ENCODE measurements at places on chromosomes 13 and 19.
A peak's percentile ranks its signal among the peaks of the same experiment; 100 is the strongest.

GRCh38 chr19:58332697-58333096 is 5.9 kb downstream of the ZSCAN22 start:
- no peak for DNase-seq

DNA sequence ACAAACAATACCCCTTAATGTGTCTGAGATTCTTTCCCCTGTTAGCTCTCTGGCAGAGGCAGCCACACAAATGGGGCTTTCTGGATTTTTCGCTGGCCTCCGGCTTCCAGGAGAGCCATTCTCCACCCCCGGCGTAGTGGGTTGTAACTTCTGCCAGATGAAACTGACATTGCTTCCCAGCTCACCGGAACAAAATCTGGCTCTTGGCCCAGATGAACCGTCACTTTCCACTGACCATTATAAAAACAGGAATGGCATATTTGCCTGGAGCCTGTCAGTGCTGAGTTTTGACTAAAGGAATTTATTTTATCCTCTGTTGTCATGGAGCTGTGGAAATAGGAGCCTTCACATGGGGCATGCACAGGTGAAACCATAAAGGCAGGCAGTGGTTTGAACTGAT is 120.6 kb upstream of the GPR12 start:
- peak; percentile 5 for DNase-seq

DNA sequence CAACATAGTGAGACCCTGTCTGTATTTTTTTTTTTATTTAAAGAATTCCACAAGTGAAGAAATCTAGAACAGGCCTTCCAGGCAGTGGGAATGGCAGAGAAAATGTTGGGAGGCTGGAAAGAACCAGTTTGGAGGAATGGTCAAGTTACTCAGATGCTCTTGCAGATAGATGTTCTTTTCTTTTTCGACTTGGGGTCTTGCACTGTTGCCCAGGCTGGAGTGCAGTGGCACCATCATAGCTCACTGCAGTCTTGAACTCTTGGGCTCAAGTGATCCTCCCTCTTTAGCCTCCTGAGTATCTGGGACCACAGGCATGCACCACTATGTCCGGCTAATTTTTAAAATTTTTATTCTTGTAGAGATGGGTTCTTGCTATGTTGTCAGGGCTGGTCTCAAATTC is 662 bp downstream of the C5AR1 start:
- DNase-seq = no peak

- no peak for DNase-seq
These were observed 7.4 kb downstream of the PTOV1 start for GRCh38 chr19:49858088-49858985.

DNA sequence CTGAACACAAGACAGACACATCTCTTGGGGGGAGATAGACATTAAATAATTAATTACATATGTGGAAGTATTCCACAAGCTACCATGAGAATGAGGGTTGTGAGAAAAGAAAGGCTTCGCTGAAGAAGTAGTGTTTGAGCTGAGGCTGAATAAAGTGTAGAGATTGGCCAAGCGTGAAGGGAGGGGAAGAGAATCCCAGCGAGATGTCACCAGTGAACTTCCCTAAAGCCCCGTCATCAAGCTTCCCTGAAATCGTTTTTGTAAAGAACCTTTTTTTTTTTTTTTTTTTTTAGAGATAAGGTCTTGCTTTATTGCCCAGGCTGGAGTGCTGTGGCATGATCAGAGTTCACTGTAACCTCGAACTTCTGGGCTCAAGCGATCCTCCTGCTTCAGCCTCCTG is 235.2 kb downstream of the KCNRG start:
- no peak for DNase-seq

DNA sequence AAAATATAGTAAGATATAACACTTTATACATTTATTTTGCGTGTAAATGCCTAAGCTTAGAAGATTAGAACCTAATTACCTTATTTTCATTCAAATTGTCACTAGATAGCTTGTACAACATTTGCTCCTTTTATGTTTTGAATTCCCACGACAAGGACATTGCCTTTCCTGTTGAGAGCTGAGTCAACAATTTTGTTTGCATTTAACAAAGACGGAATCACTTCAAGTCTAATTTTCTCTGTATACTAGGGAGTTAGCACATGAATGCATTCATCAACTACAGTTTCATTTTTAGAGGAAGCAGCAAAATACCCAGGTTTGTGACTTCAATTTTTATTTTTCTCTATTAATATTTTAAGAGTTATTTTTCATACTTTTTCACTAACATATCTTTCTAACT is 48.7 kb upstream of the PCCA start:
- no peak for DNase-seq

GRCh38 chr13:93173654-93174053 is 53.0 kb upstream of the GPC6 start:
- no peak for DNase-seq

DNA sequence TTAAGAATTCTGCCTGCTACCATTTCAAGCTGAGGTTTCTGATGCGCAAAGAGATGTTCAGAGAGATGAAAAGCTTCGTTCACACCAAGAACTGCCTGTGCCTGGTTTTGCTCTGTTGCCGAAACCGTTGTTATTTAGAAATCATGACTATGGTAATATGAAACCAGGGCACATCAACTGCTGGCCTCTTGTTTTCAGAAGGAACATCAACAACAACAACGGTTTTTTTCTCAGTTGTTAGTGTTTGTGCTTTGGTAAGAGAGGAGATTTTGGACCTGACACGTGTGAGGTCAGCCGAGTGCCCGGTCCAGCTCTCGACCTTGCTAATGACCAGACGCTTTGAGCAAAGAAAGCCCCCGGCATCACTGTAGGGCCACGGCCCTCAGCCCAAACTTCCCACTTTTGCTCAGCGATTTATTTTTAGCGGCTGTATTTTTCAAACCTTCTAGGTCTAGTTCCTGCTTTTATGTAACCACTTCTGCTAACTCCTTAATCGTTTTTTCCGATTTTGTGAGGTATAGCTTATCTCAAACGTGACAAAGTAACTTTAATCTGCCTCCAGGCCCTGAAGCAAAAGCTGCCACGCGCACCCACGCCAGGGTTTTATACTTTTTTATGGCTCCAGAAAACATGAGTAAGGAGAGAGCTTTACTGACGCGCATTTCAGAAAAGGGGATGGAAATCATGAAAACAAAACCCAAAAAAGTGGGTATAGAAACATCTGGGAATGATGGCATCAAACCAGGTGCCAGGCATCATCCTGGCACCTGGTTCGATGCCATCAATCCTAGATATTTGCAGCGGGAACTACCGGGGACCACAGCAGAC is 42.0 kb downstream of the KLF2 start:
- DNase-seq = no peak

- no peak for DNase-seq
These were observed 16.4 kb downstream of the SIX5 start for GRCh38 chr19:45752639-45753038.

DNA sequence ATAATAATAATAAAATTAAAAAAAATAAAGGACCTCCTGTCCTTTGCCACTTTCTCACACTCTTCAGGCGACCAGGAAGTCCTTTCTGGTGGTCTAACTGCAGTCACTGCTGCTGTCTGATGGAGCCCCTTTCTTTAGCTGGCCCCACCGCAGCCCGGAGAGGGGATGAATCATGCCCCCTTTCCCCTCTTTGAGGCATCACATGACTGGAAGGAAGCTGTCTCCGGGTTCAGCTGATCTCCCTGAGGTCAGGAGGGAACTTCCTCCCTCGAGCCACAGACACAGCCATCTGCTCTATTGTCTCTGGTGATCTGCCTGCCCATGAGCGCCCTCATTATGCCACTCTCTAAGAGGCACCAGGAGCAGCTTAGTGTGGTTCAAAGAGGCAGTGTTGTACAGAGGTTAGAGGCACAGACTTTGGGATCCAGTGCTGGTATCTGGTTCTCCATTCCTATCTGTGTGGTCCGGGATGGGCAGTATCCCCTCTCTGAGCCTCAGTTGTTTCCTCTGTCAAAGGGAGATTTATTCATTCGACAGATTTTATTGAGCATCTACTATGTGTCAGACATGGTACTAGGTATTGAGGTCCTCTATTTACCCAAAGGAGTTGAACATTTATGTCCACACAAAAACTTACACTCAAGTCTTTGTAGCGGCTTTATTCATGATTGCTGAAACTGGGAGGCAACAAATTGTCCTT is 30.0 kb downstream of the VAV1 start:
- DNase-seq = no peak

DNA sequence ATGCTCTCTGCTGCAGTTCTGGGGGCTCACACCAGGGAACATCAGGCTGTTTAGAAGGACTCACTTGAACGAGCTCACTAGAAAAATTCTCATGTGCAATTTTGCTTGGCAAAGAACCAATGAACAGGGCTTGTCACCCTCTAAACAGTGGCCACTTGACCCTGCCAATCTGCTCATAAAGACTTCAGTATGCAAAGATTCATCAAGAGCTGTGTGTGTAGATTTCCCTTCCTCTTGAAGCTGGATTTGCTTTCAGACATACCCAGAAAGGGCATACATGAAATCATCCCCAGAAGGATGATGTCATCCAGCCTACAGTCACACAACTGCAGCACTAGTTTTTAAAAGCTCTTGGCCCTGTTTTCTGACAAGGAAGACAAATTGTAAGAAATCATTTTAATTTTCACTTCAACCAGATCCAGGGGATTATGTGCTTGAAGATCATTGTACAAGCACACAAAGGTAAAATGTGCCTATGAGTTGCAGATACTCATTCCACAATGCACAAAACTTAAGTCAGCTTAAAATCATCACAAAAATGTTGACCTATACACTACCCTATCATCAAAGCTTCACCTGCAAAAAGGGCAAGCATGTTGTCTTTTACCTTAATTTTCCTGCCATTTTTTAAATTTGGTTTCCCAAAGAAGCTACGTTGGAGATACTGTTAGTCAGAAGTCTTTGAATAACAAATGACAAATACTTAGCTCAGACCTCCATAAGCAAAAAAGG is 5.2 kb upstream of the STK24 start:
- DNase-seq = no peak

GRCh38 chr13:27806744-27807387 is 14.6 kb downstream of the GSX1 start:
- no peak for DNase-seq

- no peak for DNase-seq
These were observed 35.0 kb upstream of the MEDAG start for GRCh38 chr13:30870916-30871587.

GRCh38 chr13:49620170-49620621 is 8.1 kb upstream of the ARL11 start:
- DNase-seq = no peak

GRCh38 chr13:73596382-73596781 is 537.6 kb downstream of the KLF5 start:
- no peak for DNase-seq

DNA sequence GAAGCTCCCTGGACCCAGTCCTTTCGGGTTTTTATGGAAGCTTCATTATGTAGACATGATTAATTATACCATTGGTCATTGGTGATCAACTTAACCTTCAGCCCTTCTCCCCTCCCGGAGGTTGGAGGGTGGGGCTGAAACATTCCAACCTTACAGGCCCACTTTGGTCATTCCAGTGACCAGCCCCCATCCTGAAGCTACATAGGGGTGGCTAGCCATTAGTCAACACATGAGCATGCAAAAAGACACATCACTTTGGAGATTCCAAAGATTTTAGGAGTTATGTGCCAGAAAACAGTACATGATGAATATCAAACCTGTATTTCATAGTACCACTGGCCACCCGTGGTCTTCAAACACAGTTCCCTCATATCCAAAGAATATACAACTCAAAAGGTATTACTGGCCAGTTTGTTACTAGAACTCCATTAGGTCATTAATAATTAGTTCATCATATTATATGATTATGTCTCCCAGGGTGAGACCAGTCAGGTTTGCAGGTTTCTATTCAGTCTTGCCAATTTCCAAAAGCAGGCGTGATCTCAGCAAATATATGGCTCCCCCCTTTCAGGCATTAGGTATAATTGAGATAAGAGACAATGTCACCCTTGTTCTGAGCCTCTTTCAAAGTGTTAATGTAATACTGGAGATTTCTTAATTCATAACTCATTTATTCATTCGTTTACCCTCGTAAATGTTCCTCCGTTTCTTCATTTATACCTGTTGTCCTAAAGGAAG is 11.1 kb downstream of the PPP5C start:
- DNase-seq = no peak

DNA sequence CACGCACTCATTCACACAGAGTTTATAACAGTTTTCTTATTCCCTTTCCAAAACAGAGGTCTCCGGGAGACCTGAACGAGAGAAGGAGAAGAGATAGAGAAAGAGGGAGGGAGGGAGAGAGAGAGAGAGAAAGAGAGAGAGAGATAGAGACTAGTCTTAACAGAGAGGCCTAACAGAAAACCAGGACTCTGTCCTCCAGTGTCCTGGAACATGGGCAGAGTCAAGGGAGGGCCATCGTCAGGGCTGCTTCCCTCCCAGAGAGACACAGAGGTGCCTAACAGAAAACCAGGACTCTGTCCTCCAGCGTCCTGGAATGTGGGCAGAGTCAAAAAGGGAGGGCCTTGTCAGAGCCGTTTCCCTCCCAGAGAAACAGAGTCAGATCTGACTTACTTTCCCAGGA is 78.7 kb downstream of the WTIP start:
- no peak for DNase-seq

GRCh38 chr19:29320086-29320485 is 107.1 kb upstream of the UQCRFS1 start:
- DNase-seq = no peak

- DNase-seq = no peak
These were observed 13.3 kb downstream of the TNFRSF19 start for GRCh38 chr13:23583491-23583890.

DNA sequence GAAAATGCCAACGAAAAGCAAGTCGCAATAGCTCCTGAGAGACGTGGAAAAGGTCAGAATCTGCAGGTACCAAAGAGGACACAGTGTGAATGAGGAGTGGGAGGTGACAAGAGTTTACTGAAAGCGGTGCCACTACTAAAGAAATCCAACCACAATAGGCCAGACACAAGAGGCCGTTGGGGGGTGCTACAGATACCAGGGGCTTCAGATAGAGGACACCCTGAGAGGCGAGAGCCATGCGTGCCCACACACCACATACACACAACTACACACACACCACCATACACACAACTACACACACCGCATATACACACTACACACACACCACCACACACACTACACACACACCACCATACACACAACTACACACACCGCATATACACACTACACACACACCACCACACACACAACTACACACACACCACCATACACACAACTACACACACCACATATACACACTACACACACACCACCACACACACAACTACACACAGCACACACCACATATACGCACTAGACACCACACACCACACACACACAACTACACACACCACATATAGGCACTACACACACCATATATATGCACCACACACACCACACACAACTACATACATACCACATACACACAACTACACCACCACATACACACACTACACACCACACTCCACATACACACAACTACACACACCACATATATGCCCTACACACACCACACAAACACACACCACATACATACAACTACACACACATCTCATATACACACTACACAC is 28.5 kb downstream of the CRYL1 start:
- no peak for DNase-seq

- no peak for DNase-seq
These were observed 54.3 kb downstream of the MICU2 start for GRCh38 chr13:21549633-21550032.

GRCh38 chr19:40802300-40803169 is 3.5 kb downstream of the EGLN2 start:
- no peak for DNase-seq
